Stimulated activated naive CD8-positive, alpha-beta T cell treated with anti-CD3 and anti-CD28 coated beads, Interleukin-15, amount 100 ng/mL, for 72 hours (primary cell): ENCODE measurements at places on chromosomes 3 and 15.

- no peak for DNase-seq
These were observed 207.0 kb upstream of the DCBLD2 start for GRCh38 chr3:99108508-99108907.

GRCh38 chr3:89877230-89877629 lies 769.8 kb downstream of the EPHA3 start:
- DNase-seq, result no peak

DNA sequence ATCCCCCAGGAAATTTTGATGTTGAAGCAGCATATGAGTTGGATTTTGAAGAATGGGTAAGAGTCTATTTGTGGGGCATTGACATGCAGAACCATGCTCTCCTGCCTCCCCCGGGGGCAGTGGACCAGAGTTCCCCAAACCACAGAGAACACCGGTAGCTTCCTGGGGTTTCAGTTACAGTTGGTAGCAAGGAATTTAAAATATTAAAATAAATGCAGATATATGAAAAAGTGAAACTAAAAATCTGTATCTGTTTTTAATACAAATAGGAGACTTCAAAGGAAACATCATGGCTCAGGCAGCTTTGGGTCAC lies 37.4 kb downstream of the SLC9A9 start:
- no peak for DNase-seq

GRCh38 chr3:34008191-34008590 lies 209.8 kb downstream of the PDCD6IP start:
- DNase-seq, result no peak

DNA sequence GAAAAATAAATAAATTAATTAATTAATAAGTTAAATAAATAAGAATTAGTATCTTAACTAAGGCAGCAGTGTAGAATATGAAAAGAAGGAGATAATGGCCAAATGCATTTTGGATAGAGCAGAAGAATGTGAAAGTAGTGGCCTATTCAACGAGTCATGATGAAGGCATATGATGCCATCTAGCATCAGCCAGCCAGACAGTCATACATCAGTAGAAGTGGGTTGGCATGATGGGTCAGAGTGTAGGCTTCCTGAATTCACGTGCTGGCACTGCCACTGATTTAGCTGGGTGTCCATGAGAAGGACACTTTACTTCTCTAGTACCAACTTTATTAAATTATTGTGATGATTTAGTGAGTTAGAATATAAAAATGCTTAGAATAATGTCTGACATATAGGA lies 256.1 kb upstream of the ARPP21 start:
- no peak for DNase-seq

DNA sequence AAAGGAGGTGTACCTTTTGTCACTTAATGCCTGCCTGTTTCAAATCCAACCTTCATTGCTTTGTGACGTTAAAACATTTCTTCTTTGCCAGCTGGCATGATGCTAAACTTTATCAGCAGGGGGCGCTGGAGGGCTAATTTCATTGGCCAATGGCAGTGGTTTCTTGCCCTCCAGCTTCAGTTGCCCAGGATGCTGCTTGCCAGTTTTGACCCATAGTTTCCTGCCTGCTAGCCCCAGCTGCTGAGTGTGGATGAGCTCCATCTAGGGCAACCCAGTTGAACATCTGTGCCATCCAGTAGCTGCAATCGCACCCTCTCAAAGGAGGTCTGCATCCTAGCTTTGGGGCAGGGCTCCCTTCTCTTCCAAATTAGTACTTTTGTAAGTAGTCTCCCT lies 22.1 kb downstream of the ACKR2 start:
- peak; percentile 81 for DNase-seq

GRCh38 chr3:150421256-150421655 lies 13.2 kb downstream of the TSC22D2 start:
- no peak for DNase-seq

GRCh38 chr3:30730967-30731366 lies 124.6 kb downstream of the TGFBR2 start:
- DNase-seq, result no peak

DNA sequence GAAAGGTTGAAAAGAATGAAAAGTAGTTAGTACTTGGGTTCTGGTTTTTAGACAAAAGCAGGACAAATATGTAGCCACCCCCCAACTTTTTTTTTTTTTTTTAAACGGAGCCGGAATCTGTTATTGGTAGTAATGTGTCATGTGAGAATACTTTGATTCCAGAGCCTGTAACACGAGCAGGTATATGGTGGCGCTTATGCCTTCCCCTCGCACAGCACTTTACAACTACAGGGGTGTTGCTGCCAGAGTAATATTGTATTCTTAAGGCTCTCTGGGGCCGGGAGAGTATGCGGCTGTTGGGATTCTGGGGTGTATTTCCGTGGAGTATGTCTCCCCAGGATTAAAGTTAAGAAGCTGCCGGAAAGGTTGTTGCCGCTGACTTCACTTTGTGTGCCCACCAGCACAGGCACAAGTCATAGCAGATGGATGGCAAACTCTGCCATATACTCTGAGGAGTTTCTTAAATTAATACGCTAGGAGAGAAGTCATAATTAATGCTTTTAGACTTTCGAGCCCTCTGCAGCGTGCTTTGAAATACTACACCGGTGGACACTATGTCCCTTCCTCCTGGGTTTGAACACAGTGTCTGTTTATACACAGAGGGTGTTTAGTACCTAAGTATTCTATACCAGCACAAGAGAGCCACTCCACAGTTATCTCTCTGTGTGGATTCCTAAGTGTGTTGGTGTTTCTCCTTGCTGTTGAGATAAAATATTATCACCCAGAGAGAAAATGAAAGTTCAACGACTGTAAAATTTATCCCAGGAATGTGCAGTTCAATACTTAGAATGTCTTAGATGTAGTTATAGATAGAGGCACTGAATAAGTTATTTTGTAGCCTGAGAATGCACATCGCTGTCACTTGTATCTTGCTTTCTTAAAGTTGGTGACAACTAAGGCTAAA lies 1.4 kb downstream of the MBNL1 start:
- peak; percentile 45 for DNase-seq

DNA sequence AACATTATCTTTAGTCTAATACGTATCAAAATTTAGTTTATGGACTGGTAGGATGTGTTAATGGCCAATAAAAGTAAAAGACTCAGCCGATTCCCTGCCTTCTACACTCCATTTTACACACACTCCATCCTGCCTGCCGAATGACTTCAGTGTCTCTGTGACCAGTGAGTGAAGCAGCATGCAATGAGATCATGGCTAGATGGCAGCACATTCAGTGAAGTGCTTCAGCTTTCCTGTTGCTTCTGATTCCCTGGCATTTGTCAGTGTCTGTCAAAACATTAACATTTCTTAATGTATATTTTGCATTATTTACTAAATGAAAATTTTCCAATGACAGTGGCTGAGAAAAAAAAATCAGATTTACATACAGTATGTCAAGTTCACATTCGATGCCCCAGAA lies 412.0 kb downstream of the FHIT start:
- DNase-seq, result no peak

GRCh38 chr3:113166719-113167492 lies 44.5 kb upstream of the BOC start:
- DNase-seq, result no peak

GRCh38 chr15:62497356-62497755 lies 332.3 kb upstream of the C2CD4B start:
- DNase-seq, result no peak

- no peak for DNase-seq
These were observed 18.4 kb upstream of the CMTM7 start for GRCh38 chr3:32373276-32373675.

- no peak for DNase-seq
These were observed 54.5 kb downstream of the OSBPL10 start for GRCh38 chr3:31926543-31926942.
